Activated B cell treated with CpG ODN at 0.5 μM for 24 hours (primary cell): ENCODE measurements at places on chromosomes 5 and 9.
A peak's percentile ranks its signal among the peaks of the same experiment; 100 is the strongest.

- DNase-seq: no peak
Measured at GRCh38 chr5:98805070-98805469, 31.6 kb downstream of the RGMB start.

- DNase-seq: no peak
Measured at GRCh38 chr5:72293495-72294055, 26.5 kb downstream of the MRPS27 start.

DNA sequence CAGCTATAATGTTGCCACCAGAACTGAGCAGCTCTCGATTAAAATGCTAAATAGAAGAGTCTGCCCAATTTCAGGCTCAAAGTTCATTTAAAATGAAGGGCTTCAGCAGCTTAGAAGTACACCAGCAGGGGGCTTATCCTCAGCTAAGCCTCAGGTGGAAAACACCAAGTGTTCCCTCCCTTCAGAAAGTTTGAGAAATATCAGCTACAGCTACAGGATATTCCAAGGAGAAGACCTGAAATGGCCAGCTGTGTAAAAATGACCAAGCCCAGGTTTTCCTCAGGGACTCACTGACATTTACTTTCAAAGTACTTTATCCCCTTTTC lies 395.4 kb downstream of the DTWD2 start:
- DNase-seq: no peak

GRCh38 chr5:179180061-179180610 lies 120.0 kb downstream of the ZNF354C start:
- no peak for DNase-seq

- no peak for DNase-seq
Measured at GRCh38 chr9:70485273-70485858, 70.9 kb upstream of the KLF9 start.

GRCh38 chr9:107768224-107768623 lies 278.7 kb upstream of the KLF4 start:
- no peak for DNase-seq

- no peak for DNase-seq
Measured at GRCh38 chr5:143428155-143428554, 24.7 kb upstream of the NR3C1 start.

GRCh38 chr5:6773342-6774035 lies 60.3 kb downstream of the TENT4A start:
- no peak for DNase-seq

- DNase-seq: no peak
Measured at GRCh38 chr5:81265101-81265500, 32.0 kb downstream of the CKMT2 start.

- peak; percentile 68 for DNase-seq
Measured at GRCh38 chr5:134465816-134466240, 54.1 kb upstream of the CDKN2AIPNL start.

GRCh38 chr9:22037954-22038690 lies 29.0 kb upstream of the CDKN2B start:
- no peak for DNase-seq

DNA sequence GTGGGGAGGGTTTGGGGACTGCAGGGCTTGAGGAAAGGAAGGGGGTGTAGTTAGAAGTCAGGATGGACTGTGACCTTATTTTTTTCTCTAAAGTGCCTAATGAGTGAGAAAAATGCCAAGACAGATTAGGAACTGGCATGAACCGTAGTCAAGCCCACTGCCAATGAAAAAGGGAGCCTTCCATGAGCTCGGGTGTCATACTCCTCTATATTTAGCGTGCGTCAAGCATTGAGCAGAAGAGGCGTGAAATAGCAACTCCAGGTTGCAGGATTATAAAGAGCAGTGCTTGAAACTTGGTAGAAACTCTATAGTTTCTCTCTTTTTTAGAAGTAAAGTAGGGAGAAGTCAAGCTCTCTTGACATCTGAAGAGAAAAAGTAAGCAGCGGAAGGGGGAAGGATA lies 1.8 kb downstream of the SGCD start:
- no peak for DNase-seq

- DNase-seq: no peak
Measured at GRCh38 chr5:61817472-61818326, 485.6 kb downstream of the ZSWIM6 start.

DNA sequence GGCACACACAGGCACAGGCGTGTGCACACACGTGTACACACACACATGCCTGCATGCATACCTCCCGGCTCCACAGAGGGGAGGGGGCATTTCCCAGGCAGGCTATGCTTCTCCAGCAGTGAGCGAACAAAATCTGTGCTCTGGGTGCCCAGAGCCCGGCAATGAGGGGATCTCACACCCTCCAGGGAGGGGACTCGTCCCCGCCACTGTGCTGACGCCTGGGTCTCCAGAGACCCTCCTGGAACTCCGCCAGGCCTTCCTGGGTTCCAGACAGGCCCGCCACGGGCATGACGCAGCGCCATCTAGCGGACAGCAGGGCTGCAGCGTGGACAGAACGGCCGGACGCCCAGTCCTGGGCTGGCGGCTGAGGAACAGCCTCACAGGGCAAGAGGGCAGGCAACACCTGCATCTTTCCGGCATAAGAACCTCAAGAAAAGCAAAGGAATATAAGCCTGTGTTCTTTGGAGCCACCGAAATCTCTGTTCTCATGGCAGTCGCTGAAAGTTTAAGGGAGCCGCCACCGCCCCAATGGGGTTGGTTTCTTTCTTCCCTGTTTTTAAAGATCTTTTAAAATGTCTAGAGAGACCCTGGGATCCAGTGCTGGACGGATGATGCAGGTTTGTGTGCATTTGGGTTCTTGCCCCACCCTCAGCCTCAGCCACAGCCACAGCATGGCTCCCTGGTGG lies 135.6 kb upstream of the PPP1R26 start:
- DNase-seq: peak; percentile 34

DNA sequence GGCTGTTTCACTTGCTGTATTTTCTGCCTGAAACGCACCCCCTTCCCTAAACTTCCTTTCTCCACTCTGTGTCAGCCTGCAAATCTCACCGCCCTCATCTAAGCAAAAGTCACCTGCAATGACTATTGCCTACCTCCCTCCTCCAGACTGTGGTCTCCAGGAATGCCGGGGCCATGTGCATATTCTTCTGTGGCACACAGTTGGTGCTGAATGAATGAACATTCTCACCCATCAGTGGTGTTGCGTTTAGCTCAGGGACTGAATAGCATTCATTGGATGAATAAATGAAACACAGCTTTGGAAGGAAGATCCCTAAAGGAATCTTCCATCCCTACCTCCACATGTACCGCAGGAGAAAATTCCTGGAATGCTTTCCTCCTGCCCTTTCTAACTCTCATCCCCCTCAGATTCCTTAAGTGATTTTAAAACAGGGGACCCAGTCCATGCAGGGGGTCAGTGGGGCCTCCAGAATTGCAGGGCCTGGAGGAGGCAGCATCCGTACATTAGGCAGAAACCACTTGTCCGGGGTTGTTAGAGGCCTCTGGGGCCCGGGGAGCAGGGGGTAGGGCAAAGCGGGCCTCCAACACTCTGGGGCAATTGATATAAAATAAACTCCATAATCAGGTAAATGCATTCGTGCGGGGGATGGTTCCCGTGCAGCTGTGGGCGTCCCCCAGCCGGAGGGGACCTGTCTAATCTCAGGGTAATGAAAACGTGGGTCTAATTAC lies 28.3 kb upstream of the PTGS1 start:
- no peak for DNase-seq

- no peak for DNase-seq
Measured at GRCh38 chr5:159849437-159850083, 66.7 kb upstream of the ADRA1B start.

- DNase-seq: no peak
Measured at GRCh38 chr9:4553951-4554381, 63.7 kb downstream of the SLC1A1 start.

DNA sequence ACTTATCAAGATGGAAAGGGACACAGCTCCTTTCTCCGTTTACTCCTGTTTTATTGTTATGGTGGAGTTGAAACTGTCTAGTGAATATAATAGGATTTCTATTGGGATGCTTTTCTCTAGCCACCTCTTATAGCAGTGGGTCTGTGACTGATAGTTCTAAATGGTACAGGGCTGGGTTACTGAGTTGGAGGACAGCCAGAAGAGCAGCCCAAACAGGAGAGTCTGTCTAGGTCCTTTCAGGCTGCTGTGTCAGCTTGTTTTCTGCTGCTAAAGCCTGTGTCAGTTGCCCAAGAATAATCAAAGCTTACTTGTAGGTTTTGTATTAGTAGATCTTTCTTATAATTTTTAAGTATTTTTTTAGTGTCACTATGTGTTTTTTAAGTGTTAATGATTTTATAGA lies 356.0 kb upstream of the SEMA6A start:
- no peak for DNase-seq

- DNase-seq: no peak
Measured at GRCh38 chr5:168118042-168118668, 173.3 kb upstream of the WWC1 start.

DNA sequence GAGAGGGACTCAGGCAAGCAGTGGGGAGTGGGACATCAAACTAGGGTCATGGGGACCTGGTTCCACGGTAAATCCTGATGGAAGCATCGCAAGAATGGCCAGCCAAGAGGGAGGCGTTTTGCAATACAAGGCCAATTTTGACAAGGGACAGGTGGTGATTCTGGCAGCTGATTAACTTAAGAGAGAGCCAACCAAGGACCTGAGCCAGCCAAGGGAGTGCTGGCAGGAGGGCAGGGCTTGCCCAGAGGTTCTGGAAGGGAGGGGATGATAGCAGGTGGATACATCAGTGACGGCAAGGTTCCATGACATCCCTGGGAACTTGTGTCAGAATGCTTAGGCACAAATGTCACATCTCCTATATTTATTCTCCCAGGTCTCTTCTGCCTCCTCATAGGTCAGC lies 32.8 kb upstream of the PUM3 start:
- DNase-seq: no peak

DNA sequence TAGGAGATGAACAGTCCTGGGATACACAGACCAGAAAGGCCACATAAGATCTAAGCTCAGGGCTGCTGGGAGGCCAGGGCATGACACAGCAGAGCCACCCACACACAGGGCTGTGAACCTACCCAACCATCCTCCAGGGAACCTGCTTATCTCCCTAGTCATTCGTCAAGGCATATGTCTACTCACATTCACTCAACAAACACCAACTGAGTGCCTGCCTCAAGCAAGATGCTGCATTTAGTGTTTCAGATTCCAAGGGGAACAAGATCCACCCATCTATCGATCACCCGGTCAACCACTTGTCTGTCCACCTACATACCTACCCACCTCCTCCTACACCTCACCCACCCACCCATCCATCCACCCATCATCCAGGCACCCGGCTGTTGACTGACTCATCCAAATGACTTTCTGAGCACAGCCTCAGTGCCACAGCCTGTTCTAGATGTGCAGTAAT lies 1.9 kb downstream of the DPM2 start:
- DNase-seq: no peak

DNA sequence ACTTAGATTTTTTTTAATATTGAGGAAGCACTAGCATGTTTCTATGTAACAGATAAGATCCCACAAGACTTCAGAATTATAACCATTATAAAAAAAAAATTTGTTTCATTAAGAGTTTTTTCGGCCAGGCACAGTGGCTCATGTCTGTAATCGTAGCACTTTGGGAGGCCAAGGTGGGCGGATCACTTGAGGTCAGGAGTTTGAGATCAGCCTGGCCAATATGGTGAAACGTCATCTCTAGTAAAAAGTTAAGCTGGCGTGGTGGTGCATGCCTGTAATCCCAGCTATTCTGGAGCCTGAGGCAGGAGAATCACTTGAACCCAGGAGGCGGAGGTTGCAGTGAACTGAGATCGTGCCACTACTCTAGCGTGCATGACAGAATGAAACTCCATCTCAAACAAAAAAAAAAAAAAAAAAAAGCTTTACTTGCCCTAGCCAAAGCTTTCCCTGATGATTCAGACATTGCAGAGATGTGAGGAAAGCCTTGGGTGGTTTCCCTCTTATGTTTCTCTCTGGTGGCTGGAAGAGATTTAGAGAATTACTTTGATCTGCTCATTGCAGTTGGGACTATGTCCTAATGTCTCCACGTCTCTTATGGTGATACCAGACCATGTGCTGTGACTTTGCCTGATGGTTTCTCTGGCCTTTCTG lies 65.4 kb downstream of the EGFLAM start:
- no peak for DNase-seq

DNA sequence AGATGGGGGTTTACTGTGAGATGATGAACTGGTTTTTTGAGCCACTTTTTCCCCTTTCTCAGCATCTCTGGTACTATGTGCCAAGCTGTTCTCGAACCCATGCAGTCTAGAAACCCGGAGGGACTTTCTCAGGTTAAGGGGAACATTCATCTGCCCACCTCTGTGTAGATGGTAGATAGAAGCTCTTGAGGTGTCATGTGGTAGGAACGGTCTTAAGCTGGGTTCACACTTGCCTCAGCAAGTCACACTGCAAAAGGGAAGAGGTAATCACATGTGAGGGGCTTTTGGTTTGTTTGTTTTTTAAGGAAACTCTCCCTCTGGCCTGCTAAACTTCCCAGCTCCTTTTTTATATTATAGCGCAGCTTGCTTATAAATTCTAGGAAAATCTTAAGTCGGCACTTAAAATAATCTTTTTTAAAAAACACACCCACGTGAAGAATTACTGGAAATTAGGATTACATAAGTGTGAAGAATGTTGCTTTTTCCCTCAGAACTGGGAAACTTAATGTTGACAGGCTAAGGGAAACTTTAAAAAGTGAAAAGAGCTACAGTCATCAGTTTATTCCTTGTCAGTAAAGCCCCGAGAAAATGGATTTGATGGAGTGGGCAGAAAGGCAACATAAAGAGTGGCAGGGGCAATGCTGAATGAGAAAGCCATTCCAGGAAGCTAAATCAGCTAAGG lies 430.3 kb downstream of the ARHGEF28 start:
- DNase-seq: no peak

GRCh38 chr5:14752497-14753071 lies 88.1 kb downstream of the OTULIN start:
- no peak for DNase-seq

DNA sequence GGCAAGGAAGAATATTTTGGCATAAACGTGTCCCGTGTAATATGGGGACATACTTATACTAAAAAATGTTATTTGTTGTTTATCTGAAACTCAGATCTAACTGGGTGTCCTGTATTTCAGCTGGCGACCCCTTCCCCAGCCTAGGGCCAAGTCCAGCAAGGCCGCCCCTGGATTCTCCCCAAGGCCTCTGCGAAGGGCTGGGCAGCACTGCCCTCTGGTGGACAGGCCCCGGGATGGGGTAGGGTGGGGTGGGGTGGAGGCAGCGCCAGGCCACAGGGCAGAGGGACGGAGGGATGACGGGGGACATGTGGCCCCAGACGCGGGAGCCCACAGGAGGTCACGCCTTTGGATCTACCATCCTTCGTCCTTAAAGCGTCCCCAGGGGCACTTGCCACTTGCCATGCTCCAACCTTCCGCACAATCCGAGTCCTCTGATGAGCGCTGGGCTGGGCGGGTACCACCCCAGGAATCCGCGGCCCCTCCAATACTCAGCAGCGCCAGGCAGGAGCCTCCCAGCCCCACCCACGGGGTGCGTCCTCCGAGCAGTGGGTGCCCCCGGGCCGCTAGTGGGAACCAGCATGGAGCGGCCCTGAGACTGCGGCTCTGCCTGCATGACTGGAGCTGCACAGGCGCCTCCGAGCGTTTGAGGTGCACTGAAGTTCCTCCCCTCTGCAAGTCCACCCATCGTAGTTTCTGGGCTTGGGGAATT lies 7.1 kb upstream of the AGPAT2 start:
- DNase-seq: no peak
